ENCODE measurements at places on chromosomes 13 and 19.

GRCh38 chr19:32322541-32322940, 22.9 kb upstream of the ZNF507 start:
- no peak for DNase-seq

DNA sequence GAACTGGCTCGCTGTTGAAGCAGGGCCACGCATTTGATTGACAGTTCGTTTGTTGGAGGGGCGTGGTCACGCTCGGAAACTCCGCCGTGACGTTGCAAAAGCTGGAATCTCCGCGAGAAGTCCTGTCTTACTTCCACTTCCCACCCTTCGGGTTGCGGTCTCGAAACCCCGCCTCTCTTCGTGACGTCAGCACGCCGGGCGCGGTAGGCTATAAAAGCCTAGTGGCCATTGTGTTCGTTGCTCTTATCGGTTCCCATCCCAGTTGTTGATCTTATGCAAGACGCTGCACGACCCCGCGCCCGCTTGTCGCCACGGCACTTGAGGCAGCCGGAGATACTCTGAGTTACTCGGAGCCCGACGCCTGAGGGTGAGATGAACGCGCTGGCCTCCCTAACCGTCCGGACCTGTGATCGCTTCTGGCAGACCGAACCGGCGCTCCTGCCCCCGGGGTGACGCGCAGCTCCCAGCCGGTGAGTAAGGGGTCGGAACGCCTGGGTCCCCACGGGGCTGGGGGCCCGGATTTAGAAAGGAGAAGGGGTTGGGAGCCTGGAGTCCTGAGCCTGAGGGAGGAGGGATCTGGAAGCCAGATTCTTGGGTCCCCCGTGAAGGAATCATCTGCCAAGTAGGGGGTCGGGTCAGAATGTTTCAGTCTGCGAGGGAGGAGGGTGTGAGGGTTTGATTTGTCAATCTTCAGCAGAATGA, at the start of gene PPP1R15A:
TSS of gene PPP1R15A (plus strand) at position 240 of the 702 bp plus-strand sequence. CDS start 813 bp downstream, outside the sequence.
- DNase-seq = peak; percentile 93

DNA sequence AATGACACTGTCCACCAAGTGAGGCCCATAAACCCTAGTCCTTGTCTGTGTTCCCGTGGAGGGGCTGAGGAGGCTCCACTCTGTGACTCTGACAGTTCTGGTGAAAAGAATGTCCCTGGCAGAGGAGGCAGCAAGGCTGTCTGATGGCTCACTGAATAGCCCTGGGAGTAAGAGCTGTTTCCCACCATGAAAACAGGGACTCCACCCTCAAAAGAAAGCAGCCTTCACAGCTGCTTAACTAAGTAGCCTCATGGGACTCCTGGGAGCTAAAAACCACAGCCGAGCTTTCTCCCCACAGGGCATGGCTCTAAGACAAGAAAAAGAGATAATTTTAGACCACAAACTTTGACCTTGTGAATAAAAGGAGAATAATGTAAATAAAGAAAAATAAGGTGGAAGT, 135.1 kb upstream of the FRY start:
- peak; percentile 77 for DNase-seq

DNA sequence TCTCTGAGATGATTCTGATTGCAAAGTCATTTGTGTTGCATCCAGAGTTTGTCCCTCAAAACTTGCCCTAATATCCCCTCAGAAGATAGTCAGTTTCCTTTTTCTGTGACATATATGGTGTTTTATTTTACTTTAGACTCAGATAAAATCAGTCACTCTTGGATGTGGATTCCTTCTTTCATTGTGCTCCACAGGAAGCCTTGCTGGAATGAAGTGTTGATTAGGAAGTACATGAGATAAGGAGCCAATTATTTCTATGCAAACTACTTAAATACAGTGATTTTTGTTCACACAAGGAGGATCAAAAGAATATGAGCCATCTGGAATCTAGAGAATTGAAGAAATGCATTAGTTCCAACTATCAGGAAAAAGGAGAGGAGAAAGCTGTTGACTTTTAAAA, 107.6 kb upstream of the RXFP2 start:
- no peak for DNase-seq

GRCh38 chr13:43266936-43267615, 243.7 kb downstream of the DNAJC15 start:
- no peak for DNase-seq

GRCh38 chr19:57317503-57317902, 2.8 kb upstream of the ZNF543 start:
- no peak for DNase-seq

DNA sequence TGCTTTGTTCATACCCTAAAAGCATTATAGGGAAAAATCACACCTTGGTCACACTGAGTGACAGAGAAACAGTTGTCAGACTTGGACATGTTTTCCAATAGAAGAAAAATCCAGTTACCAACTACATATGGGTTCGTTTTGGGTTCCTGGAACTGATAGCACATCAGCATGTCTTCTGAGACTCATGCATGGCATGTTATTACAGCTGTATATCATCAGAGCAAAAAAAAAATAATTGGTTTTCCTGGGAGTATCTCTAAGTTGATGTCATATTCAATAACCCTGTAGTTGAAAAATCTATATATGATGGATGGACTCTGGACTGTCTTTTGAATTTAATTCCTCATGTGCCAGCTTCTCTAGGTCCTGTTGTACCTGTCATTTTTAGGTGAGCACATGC, 211.6 kb downstream of the DNAJC15 start:
- DNase-seq = no peak

- DNase-seq = no peak
These were observed 14.2 kb downstream of the KCNC3 start for GRCh38 chr19:50314724-50315708.

GRCh38 chr13:106500445-106500844, 35.0 kb downstream of the EFNB2 start:
- DNase-seq = no peak

GRCh38 chr19:12838182-12838885, at the start of gene MAST1:
TSS of gene MAST1 (plus strand) at chr19:12838515. CDS start at chr19:12838573, 58 bp downstream.
- DNase-seq = no peak

- no peak for DNase-seq
These were observed 1.3 kb upstream of the C3 start for GRCh38 chr19:6721773-6722172.

- DNase-seq = no peak
These were observed 10.6 kb upstream of the ZNF792 start for GRCh38 chr19:34974646-34975045.

Data from SK-N-MC (cell line).